ENCODE measurements at places on chromosomes 4 and X. TPM values are rescaled to one million over a fixed set of nuclear protein-coding genes. Genes with fewer than 3 reads are reported as not detected.
A peak's percentile ranks its signal among the peaks of the same experiment; 100 is the strongest.

DNA sequence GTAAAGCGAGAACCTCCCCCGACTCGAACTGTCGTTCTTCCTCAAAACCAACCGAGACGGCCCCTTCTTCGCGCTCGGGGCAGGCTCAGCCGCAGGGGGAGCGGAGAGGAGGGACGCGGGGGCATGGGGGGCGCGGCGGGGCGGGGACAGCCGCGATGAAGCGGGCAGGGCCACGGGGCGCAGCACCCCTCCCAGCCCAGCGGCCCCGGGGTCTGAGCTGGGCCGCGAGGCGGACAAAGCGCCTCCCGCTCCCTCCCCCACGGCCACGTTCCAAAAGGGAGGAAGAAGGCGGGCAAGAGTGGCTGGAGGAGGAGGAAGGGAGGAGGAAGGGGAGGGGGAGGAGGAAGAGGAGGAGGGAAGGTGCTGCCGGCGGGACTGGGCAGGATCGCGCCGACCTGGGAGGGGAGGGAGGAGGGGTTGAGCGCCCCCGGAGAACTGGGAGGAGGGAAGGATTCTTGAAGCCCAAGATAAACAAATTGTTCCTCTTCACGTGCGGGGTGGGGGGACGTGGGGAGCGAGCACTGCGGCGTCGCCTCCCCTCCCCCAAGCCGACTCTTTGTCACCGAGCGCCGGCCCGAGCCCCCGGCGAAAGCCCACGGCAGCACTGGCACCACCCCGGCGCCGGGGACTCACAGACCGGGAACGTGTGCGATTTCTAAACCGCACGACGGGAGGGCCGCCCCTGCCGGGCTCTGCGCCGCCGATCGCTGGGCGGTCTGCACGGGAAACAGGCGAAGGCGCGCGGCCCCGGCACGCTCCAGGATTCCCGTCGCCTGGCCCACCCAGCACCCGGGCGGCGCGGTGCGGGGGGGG is 2.9 kb downstream of the MAML3 start:
- H3K36me3 ChIP-seq = no peaks in the 10 kb centered on the region
- DNase-seq = peak; percentile 71

DNA sequence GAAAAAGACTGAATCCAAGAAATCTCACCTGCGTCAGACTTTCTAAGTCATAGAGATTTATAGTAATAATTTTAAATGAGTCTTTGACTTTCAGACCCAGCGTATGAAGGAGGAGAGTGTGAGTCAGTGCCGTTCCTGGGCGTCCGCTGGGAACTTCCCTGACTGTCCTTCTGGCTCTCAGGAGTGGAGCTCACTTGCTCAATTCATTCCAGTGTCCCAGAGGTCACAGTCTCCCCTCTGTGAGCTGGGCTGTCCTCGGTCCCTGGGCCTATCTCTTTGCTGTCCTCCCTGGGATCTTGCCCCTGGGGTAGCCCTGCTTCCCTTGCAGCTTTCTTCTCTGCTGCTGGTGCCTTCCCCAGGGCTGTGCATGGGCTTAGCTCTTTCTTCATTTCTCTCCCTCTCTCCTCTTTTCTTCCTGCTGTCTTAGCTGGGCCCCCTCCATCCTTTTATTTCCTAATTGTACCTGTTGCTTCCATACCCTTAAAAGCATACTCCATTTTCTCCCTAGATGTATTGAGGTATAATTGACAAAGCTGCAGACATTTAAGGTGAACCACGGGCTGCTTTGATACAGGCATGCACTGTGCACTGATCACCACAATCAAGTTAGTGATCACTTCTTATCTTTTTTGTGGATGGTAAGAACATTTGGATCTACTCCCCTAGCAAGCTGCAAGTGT is 11.6 kb downstream of the SORBS2 start:
- H3K4me1 ChIP-seq = no peaks in the 10 kb centered on the region
- H3K4me3 ChIP-seq = no peak overlapping the region
- no peaks in the 10 kb centered on the region for H3K36me3 ChIP-seq
- H3K27me3 ChIP-seq = no peaks in the 10 kb centered on the region

GRCh38 chr4:135724421-135724820 is 1522.8 kb upstream of the PABPC4L start:
- DNase-seq = no peak
- no peaks in the 10 kb centered on the region for H3K27me3 ChIP-seq
- no peaks in the 10 kb centered on the region for H3K4me1 ChIP-seq
- H3K4me3 ChIP-seq = no peak overlapping the region
- H3K27ac ChIP-seq = no peak overlapping the region
- no peaks in the 10 kb centered on the region for H3K36me3 ChIP-seq

- H3K36me3 ChIP-seq = no peaks in the 10 kb centered on the region
- no peaks in the 10 kb centered on the region for H3K27me3 ChIP-seq
- no peak overlapping the region for H3K27ac ChIP-seq
- DNase-seq = no peak
- no peaks in the 10 kb centered on the region for H3K4me1 ChIP-seq
These were observed 657.9 kb upstream of the CT83 start for GRCh38 chrX:117120700-117121099.

GRCh38 chr4:172938072-172938829 is 230.4 kb upstream of the GALNT7 start:
- no peak overlapping the region for H3K27ac ChIP-seq
- no peaks in the 10 kb centered on the region for H3K36me3 ChIP-seq
- no peak overlapping the region for H3K4me3 ChIP-seq
- H3K4me1 ChIP-seq = no peaks in the 10 kb centered on the region
- no peaks in the 10 kb centered on the region for H3K27me3 ChIP-seq

GRCh38 chrX:110442635-110443034 is 84.0 kb downstream of the RTL9 start:
- no peaks in the 10 kb centered on the region for H3K27me3 ChIP-seq
- no peak overlapping the region for H3K4me3 ChIP-seq
- no peak overlapping the region for H3K27ac ChIP-seq
- DNase-seq = no peak

GRCh38 chr4:123102897-123103471 is 180.6 kb upstream of the NUDT6 start:
- H3K36me3 ChIP-seq = no peaks in the 10 kb centered on the region
- H3K27ac ChIP-seq = no peak overlapping the region
- no peaks in the 10 kb centered on the region for H3K27me3 ChIP-seq
- peak; percentile 12 for DNase-seq

- H3K27me3 ChIP-seq = no peaks in the 10 kb centered on the region
- H3K4me1 ChIP-seq = no peaks in the 10 kb centered on the region
- DNase-seq = no peak
- no peak overlapping the region for H3K4me3 ChIP-seq
These were observed 65.7 kb downstream of the MXRA5 start for GRCh38 chrX:3280706-3281105.

DNA sequence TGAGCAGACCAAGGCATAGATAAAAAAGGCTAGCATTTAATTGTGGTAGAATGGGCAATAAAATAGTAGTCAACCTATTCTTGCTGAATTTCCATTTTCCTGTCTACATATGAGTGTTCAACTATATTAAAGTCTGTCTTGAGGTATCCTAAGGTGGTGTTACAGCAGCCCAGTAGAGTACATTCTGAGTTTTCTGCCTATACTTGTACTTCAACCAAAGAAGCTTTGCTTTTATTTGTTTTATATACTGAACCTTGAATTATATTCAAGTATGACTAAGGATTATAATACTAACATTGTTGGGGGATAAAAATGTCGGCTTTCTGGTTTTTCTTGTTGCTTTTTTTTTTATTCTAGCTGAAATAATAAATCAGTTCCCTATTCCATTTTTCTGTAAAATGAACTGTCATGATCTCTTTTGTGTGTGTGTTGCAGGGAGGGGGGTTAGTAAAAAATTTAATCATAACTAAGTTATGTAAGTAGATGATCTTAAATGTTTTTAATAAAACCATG is 106.7 kb downstream of the PDLIM5 start:
- DNase-seq = no peak
- no peaks in the 10 kb centered on the region for H3K4me1 ChIP-seq
- no peak overlapping the region for H3K27ac ChIP-seq
- H3K4me3 ChIP-seq = no peak overlapping the region

DNA sequence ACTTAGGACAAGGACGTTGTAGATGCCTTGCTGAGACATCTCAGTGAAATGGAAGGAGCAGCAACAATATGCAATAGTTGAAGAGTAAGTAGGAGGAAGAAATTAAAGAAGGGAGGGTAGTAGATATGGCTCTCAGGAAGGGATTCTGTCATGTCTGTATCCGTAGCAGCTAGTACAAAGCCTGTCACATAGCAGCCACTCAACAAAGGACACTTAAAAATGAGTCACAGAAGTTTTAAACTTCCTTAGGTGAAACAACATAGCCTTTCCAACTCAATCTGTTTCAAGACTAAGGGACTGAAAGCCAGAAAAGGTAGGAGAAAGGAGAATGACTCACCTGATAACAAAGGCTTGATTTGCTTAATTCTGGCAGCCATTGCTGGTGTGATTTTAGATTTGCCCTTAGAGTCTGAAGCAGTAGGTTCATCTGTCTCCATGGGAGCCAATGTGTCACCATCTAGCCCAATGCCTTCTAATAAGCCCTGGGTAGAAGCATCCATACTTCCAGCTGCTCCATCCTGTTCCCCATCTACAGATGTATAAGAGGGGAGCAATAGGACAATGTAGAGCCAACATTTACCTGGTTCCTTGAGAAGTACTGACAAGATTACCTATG is 86.6 kb downstream of the HUWE1 start:
- DNase-seq = no peak
- no peaks in the 10 kb centered on the region for H3K4me1 ChIP-seq
- H3K36me3 ChIP-seq = peaks cover 52% of the 10 kb centered on the region
- H3K4me3 ChIP-seq = no peak overlapping the region
- H3K27me3 ChIP-seq = no peaks in the 10 kb centered on the region
- no peak overlapping the region for H3K27ac ChIP-seq

- peaks cover 61% of the 10 kb centered on the region for H3K4me1 ChIP-seq
- no peaks in the 10 kb centered on the region for H3K27me3 ChIP-seq
- no peaks in the 10 kb centered on the region for H3K36me3 ChIP-seq
- no peak overlapping the region for H3K27ac ChIP-seq
- H3K4me3 ChIP-seq = no peak overlapping the region
These were observed 3.2 kb downstream of the TAPT1 start for GRCh38 chr4:16222957-16223527.

DNA sequence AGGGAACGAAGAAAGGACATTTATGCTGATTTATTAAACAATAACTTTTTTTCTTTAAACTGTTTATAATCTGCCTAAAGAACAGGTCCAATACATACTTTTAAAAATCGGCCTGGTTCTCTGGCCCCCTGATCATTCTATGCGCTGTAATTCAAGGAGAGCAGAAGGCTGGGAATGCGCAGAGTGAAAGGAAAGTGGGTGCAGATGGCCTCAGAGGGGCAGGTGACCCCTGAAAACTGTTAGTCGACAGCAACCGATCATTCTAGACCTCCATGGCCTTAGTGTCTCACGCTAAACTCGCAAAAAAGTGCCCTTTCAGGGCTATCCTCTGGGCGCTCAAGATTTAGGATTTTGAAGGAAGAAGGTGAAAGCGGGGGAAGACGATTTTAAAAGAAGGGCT is 2.2 kb downstream of the PDE5A start:
- H3K4me3 ChIP-seq = no peak overlapping the region
- no peak for DNase-seq

DNA sequence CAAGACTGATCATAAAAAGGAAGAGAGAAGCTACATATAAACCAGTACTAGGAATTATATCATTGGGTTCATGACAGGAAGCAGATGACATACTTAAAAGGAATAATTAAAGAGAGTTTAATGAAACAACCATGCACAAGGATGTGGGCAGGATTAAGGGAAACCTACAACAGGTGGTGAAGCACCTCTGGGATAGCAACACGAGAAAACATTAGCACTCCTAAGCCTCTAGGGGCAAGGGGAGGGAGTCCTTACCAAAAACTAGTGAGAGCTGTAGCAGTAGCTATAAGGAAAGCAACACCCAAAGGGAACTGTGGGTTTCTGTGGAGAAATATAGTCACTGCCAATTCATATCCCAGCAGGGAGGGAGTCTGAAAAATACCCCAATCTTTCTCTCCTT is 7.2 kb upstream of the THOC2 start:
- no peak for DNase-seq
- H3K27me3 ChIP-seq = no peaks in the 10 kb centered on the region
- H3K4me3 ChIP-seq = no peak overlapping the region
- no peaks in the 10 kb centered on the region for H3K4me1 ChIP-seq
- no peaks in the 10 kb centered on the region for H3K36me3 ChIP-seq

- H3K36me3 ChIP-seq = no peaks in the 10 kb centered on the region
- no peak overlapping the region for H3K27ac ChIP-seq
- H3K4me3 ChIP-seq = no peak overlapping the region
- H3K27me3 ChIP-seq = no peaks in the 10 kb centered on the region
These were observed 369.2 kb downstream of the MID1IP1 start for GRCh38 chrX:39170464-39170863.

DNA sequence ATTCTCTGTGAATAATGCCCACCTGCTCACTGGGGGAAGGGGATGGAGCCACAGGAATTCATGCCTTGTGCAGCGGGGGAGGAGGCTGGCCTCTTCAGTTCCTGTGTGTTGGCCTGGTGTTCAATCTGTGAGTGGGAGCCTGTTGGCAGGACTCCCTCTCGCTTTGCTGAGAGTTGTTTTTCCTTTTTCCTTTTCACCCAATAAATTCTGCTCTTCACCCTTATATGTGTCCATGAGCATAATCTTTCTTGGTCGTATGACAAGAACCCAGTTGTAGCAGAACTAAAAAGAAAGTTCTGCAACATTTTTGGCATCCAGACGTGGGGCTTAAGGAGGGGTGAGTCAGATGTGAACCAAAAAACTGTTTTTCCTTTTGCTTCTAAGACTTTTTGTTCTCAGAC is 235.2 kb upstream of the HDX start:
- no peaks in the 10 kb centered on the region for H3K4me1 ChIP-seq
- DNase-seq = no peak
- H3K27me3 ChIP-seq = no peaks in the 10 kb centered on the region
- no peaks in the 10 kb centered on the region for H3K36me3 ChIP-seq

- H3K27me3 ChIP-seq = no peaks in the 10 kb centered on the region
- H3K36me3 ChIP-seq = no peaks in the 10 kb centered on the region
- H3K4me1 ChIP-seq = no peaks in the 10 kb centered on the region
- H3K4me3 ChIP-seq = no peak overlapping the region
- no peak overlapping the region for H3K27ac ChIP-seq
These were observed 108.2 kb upstream of the SORBS2 start for GRCh38 chr4:185920171-185920570.

The TRMT44 gene
- total RNA-seq = 33.0 TPM

The RHOXF2B gene
- not detected for total RNA-seq

The SORBS2 gene
- not detected for total RNA-seq

The GNRHR gene
- total RNA-seq = not detected

The TLR3 gene
- 2.2 TPM for total RNA-seq

The DCAF12L2 gene
- not detected for total RNA-seq

The NXF3 gene
- total RNA-seq = not detected

The HSFX1 gene
- 2.8 TPM for total RNA-seq

The PFKFB1 gene
- total RNA-seq = 0.78 TPM

The TCEAL6 gene
- not detected for total RNA-seq

The NIPAL1 gene
- 3.3 TPM for total RNA-seq

The CSN1S1 gene
- total RNA-seq = not detected

The ARSJ gene
- 0.17 TPM for total RNA-seq

The TRIML2 gene
- not detected for total RNA-seq

The CENPE gene
- 0.67 TPM for total RNA-seq

All from CD4-positive, alpha-beta memory T cell (primary cell).